Fibroblast of pulmonary artery (primary cell): ENCODE measurements at places on chromosomes 6 and 20.
A peak's percentile ranks its signal among the peaks of the same experiment; 100 is the strongest.

- DNase-seq: no peak
Measured at GRCh38 chr6:10177704-10178103, 237.2 kb downstream of the TFAP2A start.

- no peak for DNase-seq
Measured at GRCh38 chr6:137443901-137444300, 50.3 kb downstream of the OLIG3 start.

- DNase-seq: no peak
Measured at GRCh38 chr6:44162876-44163625, 4.4 kb downstream of the CAPN11 start.

DNA sequence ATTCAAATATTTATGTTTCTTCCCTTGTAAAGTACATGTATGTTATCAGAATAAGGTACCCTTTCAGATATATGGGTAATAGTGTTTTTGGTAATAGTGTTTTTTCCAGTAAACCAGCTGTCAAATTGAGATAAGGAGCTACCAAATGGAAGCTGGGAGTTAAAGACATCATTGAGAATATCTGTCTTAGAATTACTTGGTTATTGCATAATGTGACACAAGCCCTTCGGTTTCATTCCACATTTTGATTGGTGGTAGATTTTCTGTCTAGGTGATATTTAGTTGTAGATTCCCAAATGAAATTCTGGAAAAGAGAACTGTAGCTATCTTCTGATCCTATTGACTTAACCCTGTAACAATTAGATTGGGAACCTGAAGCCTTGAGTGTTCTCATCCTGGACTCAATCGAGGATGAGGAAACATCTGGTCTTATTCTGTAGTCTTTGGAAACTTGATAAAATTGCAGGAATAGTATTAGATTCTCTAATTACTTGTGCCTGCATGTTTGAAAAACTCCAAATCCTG is 75.1 kb upstream of the SYNJ2 start:
- no peak for DNase-seq

DNA sequence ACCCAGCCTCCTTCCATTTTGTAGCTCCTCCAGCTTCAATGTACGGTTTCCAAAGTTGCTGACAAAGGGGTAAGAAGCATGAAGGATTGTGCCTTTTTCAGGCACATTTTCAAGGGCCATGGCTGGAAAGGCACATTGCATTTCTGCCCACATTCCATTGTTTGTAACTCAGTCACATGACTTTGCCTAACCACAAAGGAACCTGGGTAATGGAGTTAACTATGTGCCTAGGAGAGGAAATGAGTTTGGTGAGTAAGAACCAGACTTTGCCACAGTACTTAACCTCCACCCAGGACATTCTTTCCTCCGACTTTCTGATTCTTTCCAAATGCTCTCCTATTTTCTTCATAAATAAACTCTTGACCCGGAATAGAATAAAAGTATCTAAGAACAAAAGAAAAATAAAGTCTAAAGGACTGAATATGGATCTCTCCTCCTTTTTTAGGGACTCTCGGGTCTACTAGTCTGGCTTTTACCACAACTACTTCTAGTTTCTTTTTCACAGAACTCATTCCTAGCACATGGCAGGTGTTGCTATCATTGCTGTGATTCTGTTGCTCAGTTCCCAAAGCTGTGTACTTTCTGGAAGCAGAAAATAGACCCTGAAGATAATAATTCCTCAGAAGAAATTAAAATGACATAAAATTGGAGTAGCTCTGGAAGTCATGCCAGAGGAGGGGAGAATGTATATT is 81.5 kb upstream of the ISM1 start:
- DNase-seq: no peak

DNA sequence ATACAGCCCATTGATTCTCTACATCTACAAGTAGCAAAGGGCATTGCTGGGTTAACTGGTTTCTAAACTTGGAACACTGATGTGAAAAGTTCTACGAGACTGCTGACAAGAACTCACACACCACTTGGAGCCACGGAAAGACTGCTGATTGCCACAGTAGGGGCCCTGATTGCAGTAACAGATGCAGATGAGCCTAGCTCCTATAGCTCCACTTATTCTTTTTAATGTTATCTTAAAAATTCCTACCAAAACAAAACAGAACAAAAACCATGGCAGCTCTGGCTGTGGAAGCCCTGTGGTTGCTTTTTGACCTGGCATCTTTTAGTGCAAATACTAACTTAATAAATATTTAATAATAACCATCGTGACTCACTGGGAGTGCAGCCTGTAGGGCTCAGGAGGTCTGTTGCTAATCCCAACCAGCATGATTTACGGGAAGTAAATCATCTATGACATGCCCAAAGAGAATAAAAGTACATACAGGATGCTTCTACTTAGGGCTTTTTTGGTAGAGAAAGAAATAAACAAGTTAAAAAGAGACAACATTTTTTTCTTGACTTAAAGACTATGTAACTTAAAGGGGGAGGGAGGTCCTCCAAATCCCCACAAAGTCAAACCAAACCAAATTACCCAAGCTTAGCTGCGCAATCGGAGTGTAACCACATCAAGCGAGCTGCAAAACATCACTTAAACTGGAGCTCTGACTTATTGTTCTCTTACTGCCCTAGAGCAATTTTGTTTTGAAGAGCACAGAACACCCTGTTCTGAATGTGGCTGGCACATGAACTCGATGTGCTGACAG is 87.2 kb downstream of the FKBP5 start:
- peak; percentile 93 for DNase-seq

GRCh38 chr20:4573564-4574355 is 147.9 kb upstream of the PRND start:
- peak; percentile 75 for DNase-seq

DNA sequence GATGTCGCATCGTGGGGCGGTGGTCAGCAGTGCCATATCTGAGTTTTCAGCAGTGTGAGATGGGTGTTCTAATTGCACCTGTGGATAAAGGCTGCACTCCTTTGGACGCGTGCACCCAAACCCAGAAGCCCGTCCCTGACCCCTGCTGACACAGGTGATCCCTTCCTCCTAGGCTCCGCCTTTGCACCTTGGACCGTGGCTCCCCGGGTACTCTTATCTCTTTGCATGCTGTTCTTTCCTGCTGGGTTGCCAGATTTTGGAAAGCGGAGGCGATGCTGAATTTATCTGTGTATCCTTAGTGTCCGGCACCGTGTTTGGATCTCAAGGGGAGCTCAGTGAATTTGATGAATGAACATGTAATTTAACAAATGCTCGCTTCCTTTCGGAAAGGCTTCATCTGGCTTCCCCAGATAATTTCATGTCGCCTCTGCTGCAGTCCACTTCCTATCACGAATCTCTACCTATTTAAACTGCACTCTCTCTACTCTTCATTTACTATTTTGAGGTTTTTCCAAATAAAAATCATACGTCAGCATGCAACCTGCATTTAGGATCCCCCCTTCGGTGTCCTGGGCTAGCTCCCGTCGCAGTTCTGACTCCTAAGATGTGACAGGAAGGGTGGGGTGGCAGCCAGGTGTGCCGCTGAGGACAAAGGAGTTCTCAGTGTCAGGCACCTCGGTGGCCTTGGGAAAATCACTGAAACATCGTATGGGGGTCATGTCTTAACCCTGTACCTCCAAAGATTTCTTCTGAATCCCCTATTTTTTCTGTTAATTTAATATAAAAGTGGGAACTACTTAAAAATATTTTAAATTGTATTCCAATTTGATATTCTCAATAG is 753 bp upstream of the PERP start:
- DNase-seq: no peak

DNA sequence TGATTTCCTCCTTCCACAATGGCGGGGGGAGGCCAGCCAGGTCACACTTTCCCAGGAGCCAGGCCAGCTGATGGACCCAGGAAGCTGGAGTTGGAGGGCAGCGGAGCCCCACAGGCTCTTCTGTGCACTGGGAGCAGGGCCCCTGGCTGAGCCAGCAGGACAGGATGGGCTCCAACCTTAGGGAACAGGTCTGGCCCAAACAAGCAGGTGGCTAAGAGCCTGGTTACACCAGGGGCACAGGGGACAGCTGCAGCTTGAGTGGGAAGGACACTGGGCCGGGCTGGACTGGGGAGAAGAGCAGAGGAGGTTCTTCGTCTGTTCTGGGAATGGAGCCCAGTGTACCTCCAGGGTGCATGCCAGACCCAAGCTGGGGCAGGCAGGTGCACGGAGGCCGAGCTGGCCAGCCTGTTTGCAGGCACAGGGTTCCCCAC is 102.3 kb downstream of the DLL1 start:
- DNase-seq: no peak

DNA sequence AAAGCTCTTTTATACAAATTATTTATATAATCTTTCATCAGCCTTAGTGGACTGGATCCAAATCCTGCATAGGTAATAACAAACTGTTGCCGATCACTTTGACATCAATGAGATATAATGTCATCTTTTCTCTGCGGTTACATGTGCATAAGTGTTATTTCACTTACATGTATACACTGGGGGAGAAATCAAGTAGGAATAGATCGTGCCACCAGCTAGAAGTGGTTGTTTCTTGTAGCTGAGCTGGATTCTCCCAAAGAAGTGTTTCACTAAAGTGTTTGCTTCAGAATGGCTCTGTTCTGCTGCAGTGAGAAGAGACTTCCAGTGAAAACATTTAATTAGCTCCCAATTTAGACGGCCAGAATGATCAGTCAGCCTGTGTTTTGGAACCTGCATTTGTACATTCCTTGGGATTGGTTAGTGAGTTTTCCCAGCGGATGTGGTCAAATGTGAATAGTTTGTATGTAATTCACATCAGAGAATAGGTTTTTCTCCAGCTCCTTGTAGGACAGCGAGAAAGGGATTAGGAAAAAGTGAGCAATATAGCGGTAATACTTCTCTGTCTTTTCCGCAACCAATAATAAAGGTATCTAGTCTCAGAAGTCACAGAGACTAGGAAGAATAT is 163.1 kb upstream of the CCN2 start:
- DNase-seq: no peak

DNA sequence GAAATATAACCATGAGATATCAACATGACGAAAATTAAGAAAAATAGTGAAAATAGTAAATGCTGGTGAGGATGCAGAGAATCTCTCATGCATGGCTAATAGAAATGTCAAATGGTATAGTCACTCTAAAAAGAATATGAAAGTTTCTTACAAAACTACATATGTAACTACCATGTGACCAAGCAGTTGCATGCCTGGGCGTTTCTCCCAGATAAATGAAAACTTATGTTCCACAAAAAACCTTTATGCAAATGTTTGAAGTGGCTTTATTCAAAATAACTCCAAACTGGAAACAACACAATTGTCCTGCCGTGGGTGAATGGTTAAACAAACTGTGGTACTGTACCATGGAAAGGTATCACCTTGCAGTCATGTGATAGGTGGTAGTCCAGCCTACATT is 112.4 kb downstream of the HDGFL1 start:
- no peak for DNase-seq

DNA sequence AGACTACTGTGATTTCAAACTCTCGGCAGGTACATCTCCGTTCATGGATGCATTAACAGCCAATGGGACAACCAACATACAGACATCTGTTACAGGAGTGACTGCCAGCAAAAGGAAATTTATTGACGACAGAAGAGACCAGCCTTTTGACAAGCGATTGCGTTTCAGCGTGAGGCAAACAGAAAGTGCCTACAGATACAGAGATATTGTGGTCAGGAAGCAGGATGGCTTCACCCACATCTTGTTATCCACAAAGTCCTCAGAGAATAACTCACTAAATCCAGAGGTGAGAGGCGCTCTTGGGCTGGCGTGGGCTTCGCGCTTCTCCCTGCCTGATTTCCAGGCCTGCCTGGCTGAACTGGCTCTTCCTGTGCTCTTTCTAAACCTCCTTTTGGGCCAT is 68.4 kb downstream of the RPP40 start:
- DNase-seq: no peak

GRCh38 chr6:55974688-55975087 is 99.3 kb upstream of the BMP5 start:
- DNase-seq: peak; percentile 26

GRCh38 chr6:41028561-41029412 is 10.2 kb downstream of the UNC5CL start:
- no peak for DNase-seq

- no peak for DNase-seq
Measured at GRCh38 chr6:90401933-90402830, 105.5 kb upstream of the BACH2 start.

- DNase-seq: no peak
Measured at GRCh38 chr20:3690413-3690812, 8.6 kb upstream of the ADAM33 start.

DNA sequence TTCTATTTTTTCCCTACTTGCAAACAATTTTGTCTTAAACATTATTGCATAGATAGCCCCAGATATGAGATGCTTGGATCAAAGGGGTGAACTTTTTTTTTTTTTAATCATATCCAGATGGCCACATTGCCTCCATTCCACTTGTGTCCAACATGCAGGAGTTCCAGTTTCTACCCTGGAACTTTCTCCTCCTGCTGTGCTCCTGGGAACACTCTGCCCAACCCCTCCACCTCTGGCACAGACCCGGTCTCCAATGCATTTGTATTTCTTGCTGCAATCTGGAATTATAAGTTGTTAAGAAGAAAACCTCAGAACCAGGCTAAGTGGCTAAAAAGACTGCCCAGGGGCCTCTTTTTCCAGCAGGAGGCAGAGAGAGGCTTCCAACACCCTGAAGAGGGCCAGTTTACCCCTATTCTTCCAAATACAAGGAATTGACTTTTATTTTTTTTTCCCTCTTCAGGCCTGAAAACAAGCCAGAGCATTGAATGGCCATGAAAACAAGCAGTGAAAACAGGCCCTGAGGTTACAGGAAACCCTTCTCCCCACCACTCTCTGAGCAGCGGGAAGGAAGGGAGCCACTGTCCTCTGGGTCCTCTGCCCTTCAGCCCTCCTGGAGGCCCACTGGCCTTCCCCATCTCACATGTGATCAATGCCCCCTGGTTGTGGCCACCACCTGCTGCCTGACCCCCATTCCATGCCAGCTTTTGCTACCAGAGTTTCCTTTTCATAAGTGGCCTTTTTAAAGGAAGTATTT is 44.3 kb downstream of the PDYN start:
- no peak for DNase-seq

- DNase-seq: no peak
Measured at GRCh38 chr6:152364866-152365265, 272.3 kb downstream of the SYNE1 start.

DNA sequence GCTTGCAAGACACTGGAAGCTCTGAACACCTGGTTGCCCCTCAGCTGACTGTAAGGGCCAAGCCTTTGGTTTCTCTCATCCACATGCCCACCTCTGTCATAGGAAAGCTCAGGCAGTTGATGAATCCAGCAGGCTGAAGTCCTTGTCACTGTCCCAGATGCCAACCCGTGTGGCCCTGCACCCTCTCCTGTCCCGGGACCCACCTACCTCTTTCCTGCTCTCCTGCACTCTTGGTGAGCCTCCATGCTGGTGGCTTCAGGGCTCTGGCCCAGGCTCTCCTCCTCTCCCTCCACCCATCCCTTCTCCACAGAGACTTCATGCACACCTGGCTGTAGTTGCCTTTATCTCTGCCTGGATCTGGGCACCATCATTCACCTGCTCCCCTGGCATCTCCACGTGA is 4.0 kb upstream of the GID8 start:
- DNase-seq: no peak

DNA sequence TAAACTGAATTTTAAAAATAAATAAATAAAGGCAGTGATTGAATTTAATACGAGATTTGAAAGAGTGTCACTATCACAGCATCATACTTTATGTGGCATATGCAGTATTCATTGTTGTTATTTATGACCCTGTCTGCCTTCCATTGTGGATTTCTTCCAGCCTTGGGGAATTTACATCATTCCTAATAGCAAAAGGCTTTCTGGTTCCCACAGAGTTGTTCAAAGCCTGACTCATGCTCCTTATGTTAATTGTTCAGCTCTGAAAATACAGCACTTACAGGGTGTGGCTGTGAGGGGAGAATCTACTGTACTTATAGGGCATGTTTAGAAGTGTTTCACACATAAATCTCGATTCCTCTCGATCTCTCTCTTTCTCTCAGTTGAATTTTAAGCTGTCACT is 54.4 kb downstream of the JAG1 start:
- DNase-seq: peak; percentile 91
